Stimulated activated CD4-positive, alpha-beta T cell treated with anti-CD3 and anti-CD28 coated beads, Interleukin-1b, Interleukin-23, amount 100 ng/mL, for 1 hour (primary cell): ENCODE measurements at places on chromosomes 6 and 20.

- no peak for DNase-seq
Observed at GRCh38 chr6:41074692-41075436, 2.1 kb downstream of the NFYA start.

GRCh38 chr6:56650191-56650590 is 7.5 kb upstream of the DST start:
- DNase-seq = no peak

DNA sequence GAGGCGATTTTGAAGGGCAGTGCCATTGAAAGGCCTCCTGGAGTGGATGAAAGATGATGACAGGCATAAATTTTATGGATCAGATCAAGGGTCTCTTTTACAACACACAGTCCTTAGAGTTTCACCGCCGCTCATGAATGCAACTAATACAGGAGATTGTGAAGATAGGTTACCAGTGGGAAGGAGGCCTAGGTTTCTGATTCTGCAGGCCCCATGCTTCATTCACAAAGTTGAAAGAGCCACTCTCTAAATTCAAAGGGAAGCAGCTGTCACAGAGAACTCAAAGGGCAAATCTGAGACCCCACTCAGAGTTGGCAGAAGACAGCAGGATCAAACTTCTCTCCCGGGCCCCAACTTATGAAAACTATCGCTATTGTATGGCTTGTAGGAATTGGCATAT is 137.6 kb downstream of the MAP3K7 start:
- DNase-seq = no peak

GRCh38 chr6:131135244-131136020 is at the start of gene AKAP7:
TSS of gene AKAP7 (plus strand) at chr6:131135467. CDS start at chr6:131135764, 297 bp downstream.
- no peak for DNase-seq

DNA sequence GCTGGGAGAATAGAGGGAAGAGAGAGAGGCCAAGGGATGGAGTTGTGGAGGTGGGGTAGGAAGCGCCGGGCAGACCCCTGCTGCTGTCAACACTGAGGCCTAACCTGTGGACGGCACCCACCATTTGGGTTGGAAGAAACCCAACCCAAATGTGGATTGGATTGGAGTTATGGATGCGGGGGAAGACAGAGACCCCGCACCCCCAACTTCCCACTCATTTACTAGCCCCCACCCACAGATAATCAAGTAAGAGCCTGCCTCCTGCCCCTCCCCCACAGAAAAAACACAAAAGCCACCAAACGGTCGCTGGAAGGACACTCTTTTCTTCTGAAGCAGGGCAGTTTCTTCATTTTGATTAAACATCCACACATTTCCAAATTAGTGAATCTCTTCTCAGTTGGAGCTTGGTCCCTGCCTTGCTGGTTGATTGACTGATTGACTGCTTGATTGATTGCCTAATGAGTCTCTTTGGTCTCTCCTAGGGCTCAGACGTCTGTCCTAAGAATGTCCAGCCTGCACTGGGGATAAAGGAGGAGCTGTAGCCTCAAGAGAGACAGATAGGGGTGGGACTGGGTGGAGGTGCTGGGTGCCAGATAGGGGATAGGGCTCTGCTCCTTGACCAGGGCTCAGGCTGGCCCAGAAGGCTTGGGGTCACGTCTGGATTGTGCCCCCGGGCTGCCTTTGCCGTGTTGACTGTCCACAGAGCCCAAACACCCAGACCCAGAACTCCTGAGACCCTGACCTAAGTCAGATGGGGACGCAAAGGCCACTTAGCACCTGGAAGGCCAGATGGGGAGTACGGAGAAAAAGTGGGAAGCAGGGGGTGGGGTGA is 74.9 kb upstream of the FOXP4 start:
- no peak for DNase-seq
